ENCODE measurements at places on chromosomes 6 and 20.

DNA sequence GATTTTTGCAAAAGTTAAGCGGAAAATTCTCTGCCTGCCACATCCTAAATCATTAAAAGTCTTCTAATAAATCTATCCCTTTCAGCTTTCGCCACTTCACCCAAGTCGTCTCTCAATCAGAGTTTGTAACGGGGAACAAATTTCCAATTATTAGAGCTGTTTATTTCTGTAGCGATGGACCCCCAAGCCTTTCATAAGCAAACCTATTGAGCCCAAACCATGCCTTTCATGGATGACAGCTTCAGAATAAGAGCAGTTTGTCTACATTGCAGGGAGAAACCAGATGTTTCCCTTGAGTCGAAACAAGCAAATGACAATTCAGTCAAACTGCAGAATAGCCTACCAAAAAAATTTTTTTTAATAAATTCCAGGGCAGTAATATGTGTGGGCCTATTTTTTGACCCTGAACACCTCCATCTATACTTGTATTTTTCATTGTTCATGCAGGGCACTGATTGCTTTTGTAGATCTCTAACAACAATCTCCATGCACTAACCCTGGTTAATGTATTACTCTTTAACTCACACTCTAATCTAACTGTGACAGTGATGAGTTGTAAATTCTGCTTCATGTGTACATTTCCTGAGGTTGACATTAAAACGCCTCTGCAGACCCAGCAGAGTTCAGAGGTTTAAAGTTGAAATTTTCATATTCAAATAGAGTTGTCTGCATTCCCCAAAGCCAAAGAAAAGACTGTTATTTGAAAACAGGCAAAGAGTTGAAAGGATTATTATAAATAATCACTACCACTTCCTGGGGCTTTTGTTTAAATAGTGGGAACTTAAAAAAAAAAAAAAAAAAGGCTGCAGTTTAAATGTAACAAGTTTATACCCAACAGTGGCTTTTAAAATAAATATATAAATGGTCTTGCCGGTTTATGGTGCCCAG lies 64.5 kb downstream of the ATP9A start:
- no peak for DNase-seq

DNA sequence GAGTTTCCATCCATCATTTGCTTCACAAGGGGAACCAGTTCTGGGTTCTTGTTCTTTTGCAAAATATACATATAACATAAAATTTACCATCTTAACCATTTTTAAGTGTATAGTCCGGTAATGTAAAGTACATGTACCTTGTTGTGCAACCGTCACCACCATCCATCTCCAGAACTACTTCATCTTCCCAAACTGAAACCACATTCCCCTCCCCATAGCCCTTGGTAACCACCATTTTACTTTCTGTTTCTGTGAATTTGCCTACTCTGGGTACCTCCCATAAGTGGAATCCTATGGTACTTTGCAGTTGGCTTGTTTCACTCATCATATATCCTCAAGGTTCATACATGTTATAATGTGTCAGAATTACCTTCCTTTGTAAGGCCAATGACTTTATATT lies 70.3 kb upstream of the DSP start:
- DNase-seq, result peak; percentile 41

- DNase-seq, result no peak
Observed at GRCh38 chr6:69097948-69098347, 462.9 kb downstream of the ADGRB3 start.

GRCh38 chr6:163583558-163583957 lies 169.0 kb downstream of the QKI start:
- no peak for DNase-seq

- DNase-seq, result no peak
Observed at GRCh38 chr6:149275621-149276020, 41.9 kb upstream of the TAB2 start.

GRCh38 chr20:25273541-25274358 lies 25.9 kb downstream of the PYGB start:
- no peak for DNase-seq

- DNase-seq, result no peak
Observed at GRCh38 chr6:153140299-153140698, 9.2 kb upstream of the RGS17 start.

GRCh38 chr20:43300901-43301300 lies 111.2 kb upstream of the PTPRT start:
- DNase-seq, result no peak

GRCh38 chr20:34089655-34090345 lies 22.2 kb downstream of the EIF2S2 start:
- DNase-seq, result no peak

- no peak for DNase-seq
Observed at GRCh38 chr20:3728354-3728753, 4.1 kb upstream of the HSPA12B start.

GRCh38 chr20:45038745-45039474 lies 62.0 kb downstream of the KCNS1 start:
- no peak for DNase-seq

DNA sequence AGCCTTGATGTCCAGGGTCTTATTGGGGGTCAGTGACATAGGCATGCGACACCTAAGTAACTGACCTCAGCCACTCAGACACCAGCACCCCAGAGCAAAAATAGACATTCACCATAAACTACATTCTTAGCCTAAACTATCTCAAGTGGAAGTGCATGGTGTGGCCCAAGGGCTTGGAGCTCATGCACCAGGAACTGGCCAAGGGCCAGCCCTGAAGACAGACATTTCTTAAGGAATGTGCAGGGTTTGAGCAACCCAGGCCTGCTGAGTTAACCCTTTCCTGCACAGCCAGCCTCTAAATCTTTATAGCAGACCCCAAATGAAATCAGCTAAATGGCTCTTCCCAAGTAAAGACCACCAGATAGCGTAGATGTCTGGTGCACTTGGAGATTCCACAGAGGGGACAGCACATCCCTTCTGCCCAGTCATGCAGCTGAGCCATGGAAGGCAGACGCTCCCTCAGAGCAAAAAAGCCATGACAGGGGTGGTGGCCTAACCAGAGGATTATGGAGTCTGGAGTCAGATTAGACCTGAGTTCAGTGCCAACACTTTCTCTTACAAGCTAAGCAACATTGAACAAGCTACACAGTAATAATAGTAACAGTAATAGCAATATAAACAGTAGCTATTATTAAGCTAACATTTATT lies 222.6 kb downstream of the ZMYND8 start:
- DNase-seq, result no peak

- DNase-seq, result no peak
Observed at GRCh38 chr6:43020847-43021246, 576 bp upstream of the RRP36 start.

DNA sequence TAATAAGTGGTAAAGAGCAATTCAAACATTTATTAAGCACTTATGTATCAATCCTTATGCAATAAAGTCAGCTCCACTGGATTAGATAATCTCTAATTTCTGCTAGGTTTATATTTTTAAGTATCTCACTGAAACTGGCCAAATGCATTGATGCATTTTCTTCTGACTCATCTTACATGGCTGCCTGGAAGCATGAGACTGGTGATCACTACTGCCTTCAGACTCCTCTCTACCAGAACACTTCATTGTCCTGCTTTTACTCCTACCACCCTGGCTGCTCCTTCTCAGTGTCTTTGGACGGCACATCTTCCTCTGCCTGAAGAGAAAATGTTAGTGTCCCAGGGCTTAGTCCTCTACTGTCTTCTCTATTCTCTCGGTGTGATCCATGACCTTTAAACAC lies 7.4 kb downstream of the CEP85L start:
- no peak for DNase-seq

- DNase-seq, result no peak
Observed at GRCh38 chr20:43306837-43307236, 117.1 kb upstream of the PTPRT start.

DNA sequence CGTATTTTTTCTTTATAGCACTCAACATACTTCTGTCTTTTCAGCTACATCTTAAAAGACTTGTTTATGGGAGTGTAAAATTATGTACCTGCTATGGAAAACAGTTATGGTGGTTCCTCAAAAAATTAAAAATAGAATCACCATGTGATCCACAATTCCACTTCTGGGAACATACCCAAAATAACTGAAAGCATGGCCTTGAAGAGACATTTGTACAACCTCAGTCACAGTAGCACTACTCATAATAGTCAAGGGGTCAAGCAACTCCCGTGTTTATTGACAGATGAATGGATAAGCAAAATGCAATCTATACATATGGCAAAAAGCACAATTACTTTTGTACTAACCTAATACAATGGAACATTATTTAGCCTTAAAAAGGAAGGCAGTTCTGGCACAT lies 74.5 kb downstream of the METTL24 start:
- DNase-seq, result no peak

- DNase-seq, result no peak
Observed at GRCh38 chr6:90907931-90908655, 321.2 kb upstream of the MAP3K7 start.

DNA sequence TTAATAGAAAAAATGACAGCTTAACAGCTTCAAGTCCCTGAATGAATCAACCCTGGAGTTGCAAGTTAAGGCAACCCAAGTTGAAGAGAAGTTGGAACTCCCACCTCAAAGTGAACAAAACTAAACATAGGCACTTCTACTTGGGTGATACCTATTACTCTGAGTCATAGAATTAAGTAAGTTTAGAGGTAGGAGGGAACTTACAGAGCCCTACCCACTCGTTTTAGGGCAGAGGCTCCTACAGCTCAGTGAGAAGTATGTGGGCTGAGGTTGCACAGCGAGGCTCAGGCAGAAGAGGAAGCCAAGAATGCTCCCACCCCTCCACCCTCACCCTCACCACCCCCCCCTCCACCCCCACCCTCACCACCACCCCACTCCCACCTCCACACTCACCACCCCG lies 42.2 kb downstream of the NFATC2 start:
- DNase-seq, result peak; percentile 39

DNA sequence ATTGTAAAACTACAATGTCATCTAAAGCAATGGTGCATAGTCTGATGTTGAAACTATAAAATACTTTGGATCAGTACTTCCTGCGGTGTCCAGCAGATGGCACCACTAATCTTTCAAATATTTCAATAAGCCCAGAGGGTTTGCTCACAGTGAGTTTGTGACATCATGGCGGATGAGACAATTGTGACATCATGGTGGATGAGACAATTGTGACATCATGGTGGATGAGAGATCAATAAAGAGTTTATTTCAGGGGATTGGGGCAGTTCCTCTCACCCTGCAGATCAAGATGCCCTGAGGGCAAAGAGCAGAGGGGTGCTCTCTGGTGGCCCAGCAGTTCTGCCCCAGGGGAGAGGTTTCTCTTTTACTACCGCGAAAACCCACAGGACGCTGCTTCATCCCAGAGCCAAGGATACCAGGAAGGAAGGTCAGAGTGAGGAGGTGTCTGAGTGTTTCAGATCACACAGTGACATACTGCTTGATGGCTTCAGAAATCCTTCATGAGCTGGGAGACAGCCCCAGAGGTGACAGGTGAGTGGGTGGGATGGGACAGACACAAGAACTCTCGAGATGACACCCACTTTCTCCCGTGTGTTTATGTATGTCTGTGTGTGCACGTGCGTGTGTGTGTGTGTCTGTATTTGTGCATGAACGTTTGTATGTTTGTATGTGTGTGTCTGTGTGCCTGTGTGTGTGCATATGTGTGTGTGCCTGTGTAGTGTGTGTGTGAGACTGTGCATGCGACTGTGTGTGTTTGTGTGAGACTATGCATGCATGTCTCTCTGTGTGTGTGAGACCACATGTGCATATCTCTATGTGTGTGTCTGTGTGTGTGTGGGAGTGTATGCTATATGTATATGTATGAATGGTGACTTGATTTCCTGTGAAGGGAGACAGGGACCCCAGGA lies 7.3 kb upstream of the ULBP2 start:
- DNase-seq, result peak; percentile 75

- DNase-seq, result no peak
Observed at GRCh38 chr6:88105741-88106340, 58.2 kb downstream of the SPACA1 start.

DNA sequence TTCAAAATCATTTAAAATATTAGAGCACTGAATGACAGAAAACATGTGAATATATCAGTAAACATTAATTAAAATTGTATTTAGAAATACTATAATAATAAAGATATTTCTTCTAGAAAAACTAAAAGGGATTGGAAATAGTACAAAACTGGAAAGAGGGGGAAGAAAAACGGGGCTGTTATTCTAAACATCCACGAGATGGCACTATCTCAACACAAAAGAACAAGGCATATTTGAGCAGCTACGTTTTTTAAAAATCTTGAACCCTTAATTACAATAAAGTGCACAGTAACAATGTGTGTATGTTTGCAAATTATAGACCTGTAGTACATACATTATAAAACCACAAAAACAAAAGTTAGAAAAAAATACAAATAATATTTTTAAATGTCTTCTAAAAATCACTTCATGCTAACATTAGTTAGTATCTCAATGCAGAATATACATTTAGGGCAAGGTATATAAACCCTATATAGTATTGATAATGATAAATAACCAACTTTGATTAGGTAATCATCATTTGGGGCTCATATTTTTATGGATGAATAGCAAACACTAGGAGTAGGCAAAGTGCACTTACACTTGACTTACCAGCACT lies 42.5 kb upstream of the PNISR start:
- DNase-seq, result peak; percentile 24

DNA sequence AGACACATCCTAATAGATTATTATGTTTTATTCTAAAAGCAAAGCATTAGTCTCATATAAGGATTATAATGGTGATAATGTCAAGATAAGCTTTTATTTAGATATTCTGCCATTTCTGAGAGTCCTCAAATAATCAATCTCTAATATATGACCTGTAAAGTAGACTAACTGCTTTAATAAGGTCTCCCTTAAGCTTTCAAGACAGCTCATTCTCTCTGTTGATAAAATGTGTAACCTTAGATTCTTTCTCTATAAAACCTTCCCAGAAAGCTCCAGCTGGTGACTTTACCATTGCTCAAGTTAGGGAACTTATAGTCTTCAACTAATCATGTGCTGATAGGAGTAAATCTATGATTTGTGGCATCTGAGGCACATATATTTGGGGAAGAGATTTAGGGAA lies 457.8 kb downstream of the MEI4 start:
- DNase-seq, result no peak

All from Jurkat, Clone E6-1 (cell line).